ENCODE measurements at places on chromosomes 12 and 14.

DNA sequence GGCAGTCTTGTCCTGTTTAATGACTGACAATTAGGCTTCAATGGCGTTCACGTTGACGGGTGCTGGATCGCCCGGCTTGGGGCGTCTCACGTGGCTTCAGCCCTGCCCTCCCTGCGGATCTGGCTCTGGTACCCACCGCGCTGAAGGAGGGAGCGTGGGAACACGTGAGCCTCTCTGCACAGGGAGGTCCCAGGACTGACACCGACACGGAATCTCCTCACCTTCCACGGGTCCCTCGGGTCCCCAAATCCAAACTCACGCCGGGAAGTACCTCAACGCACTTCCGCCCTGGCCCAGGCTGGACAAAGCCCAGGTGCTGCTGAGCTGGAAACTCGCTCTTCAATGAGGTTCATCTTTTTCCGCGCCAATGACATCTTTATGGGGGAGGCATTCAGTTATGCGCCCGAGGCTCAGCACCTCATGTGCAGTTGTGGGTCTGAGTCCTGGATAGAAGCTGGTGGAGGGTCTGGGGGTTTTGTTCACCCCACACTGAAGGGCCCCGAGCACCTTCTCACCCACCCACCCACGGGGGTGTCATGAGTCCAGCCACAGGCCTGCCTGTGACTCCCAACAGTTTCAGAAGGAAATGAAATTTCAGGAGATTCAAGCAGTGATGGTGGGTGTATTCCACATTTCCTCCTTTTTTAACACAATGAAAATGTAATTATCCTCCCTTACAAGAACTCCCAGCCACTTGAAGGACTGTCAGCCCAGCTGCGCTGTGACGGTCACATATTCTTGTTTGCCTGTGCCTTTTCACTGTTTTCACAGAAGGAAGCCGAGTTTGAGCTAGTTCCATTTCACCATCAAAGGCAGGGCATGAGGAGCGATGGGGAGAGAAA, 251.7 kb upstream of the SFSWAP start:
- DNase-seq, result no peak

DNA sequence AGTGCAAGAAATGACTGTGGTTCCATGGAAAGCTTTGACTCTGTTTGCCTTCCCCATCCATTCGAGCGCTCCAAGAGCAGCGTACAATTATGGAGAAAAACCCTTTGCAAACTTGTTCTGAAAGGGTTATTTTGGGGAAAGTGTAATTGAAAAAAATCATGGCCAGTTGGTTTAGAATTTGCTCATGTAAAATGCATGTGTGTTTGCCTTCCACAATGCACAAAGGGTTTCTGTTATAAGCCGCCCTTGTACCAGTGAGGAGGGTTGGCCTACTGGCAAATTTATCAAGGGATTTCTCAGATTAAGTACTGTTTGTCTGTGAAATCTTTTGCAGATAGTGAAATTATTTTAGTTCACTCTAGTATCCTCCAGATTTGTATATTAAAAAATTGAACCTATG, 62.7 kb upstream of the PELI2 start:
- no peak for DNase-seq

DNA sequence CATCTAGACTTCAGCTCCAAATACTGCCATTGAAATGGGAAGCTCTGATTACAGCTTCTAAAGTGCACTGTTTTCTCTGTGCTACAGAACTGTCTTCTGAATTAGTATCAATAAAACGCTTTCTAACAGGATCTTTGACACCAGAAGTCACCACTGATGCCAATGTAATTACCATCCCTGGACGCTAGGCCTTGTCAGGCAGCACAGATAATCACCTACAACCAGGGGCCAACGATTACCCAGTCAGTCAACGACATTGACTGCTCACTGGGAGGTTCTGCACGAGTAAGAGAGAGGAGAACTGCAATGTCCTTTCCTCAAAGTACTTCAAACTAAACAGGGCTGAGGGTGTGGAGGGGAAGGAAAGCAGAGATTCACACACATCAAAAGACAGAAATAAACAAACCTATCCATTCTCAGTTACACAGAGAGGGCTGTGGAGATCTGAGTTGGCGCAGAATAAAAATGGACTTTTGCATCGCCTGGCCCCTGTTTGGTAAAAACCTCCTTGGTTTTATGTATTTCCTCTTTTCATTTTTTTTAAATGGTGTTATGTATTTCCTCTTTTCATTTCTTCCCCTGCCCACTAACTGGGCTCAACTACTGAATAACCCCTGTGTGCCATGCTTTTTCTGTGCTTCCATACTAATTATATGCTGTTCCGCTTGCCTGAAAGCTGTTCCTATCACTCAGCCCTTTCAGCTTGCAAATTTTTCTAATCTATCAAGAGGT, 492.2 kb downstream of the APAF1 start:
- DNase-seq, result no peak

GRCh38 chr14:77965919-77966435, 166.1 kb downstream of the ADCK1 start:
- peak; percentile 76 for DNase-seq

- DNase-seq, result no peak
These were observed 158.6 kb upstream of the ALG10B start for GRCh38 chr12:38157933-38158401.

GRCh38 chr12:67957383-67957782, 31.9 kb upstream of the IFNG-AS1 start:
- no peak for DNase-seq

- no peak for DNase-seq
These were observed 17.1 kb upstream of the HSP90B1 start for GRCh38 chr12:103913100-103913499.

- no peak for DNase-seq
These were observed 24.4 kb upstream of the FBRSL1 start for GRCh38 chr12:132465269-132466190.

DNA sequence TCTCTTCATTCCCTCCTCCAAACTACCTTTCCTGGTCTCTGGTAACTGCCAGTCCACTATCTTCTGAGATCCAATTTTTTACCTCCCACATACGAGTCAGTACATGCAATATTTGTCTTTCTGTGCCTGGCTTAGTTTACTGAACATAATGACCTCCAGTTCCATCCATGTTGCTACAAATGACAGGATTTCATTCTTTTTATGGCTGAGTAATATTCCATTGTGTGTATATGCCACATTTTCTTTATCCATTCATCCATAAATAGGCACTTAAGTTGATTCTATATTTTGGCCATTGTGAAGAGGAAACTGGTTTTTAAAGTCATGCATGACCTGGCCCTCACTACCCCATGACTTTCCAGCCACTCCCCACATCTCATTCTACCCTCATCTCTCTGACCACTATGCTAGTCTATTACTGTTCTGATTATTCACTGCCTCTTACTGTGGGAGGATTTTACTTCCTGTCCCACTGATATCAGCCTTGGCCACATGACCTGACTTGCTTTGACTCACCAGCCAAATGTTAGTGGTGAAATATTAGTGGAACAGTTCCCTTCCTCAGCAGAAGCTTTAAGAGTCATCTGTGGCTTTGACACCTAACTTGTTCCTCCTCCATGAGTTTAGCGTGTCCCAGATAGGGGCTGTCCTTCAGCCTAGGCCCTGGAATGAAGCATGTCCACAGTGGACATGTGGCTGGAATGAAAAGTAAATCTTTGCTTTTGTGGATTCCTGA, 52.2 kb downstream of the GOLGA5 start:
- no peak for DNase-seq

DNA sequence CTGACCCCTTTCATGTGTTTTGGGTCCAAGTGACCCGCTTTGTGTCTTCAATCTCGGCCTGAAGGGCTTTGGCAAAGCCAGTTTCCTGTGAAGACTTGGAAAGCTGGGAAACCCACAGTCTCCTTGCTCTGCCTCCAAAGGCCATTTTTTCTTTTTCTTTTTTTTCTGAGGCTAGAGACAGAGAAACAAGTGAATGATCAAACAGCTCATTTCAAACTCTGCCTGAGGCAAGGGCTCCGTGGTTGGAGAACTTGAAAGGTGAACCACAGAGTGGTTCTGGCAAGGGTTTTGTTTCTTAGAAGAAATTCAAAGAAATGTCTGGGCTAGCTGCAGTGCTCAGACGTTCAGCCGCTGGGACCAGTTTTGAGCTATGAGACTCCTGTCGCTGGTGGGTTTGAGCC, 62.7 kb downstream of the ERH start:
- DNase-seq, result no peak

- no peak for DNase-seq
These were observed 763.7 kb upstream of the TMEM132C start for GRCh38 chr12:127503246-127503645.

GRCh38 chr12:25459541-25459951, 93.5 kb downstream of the LMNTD1 start:
- no peak for DNase-seq

DNA sequence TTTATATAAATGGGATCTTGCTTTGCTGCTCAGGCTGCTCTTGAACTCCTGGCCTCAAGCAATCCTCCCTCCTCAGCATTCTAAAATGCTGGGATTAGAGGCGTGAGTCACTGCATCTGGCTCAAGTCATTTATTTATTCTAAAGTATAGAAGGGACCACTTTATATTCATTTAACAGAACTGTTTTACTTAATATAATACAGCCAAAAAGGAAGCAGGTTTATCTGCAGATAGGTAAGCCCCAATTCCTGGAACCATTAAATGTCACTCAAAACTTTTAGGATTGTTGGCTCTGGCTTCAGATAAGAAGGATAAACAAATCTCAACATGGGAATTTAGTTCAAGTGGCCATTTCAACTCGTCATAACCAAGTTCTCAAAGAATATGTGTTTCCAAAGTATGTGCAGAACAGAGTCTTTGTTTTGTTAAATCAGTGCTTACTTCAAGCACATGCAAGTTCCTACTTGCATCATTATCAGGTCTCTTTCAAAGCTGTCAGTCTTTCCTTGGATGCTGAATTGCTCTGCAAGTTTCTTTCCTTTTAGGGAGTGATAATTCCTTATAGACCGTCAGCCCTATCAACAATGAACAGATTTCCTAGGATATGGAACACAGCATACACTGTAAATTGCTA, 60.4 kb downstream of the KITLG start:
- no peak for DNase-seq

- DNase-seq, result no peak
These were observed 6.0 kb downstream of the KRT75 start for GRCh38 chr12:52428121-52428520.

GRCh38 chr12:26007566-26007965, 49.1 kb downstream of the RASSF8 start:
- DNase-seq, result no peak

GRCh38 chr12:98612696-98613334, 19.3 kb downstream of the SLC25A3 start:
- DNase-seq, result no peak

DNA sequence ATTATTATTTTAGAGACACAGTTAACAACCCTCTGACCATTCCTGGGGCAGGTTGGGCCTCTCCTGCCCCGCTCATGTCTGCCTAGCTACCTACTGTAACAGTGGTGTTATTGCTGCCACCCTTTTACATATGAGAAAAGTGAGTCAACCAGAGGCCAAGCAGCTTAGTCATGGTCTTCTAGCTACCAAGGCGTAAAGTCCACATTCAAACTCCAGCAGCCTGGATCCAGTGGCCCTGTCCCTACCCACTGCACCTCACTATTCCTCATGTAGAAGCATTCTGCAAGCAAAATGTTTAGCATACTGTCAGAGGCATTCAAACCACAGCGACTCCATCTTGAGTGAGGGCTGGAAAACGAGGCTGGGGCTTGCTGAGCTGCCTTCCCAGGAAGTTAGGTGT, 95.8 kb downstream of the SLC15A4 start:
- no peak for DNase-seq

DNA sequence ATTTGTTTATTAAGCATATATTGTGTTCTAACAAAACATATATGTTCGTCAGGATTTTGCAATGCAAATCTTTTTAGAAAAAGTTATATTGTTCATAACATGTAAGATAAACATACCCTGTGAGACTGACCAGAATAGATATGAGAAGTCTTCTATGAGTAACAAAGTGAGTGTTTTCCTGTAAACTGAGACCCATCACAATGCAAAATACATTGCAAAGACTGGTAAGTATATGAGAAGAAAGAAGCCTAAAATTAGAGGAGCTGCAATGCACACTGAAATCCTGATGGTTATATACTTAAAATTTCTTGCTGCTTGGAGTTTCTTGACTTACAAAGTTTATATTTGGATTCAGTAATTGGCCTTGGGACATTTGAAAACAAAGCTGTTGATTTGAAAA, 6.0 kb downstream of the HMGA2 start:
- no peak for DNase-seq

- DNase-seq, result peak; percentile 31
These were observed 73.9 kb upstream of the TBX5 start for GRCh38 chr12:114479831-114480230.

DNA sequence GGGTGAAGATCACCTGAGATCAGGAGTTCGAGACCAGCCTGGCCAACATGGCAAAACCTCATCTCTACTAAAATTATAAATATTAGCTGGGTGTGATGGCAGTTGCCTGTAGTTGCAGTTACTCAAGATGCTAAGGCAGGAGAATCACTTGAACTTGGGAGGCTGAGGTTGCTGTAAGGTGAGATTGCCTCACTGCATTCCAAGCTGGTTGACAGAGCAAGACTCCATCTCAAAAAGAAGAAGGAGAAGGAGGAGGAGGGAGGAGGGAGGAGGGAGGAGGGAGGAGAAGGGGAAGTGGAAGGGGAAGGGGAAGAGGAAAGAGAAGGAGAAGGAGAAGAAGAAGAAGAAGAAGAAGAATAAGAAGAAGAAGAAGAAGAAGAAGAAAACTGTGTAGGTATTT, 17.0 kb downstream of the RNASE10 start:
- no peak for DNase-seq
